ENCODE measurements at places on chromosomes 7 and 10.

DNA sequence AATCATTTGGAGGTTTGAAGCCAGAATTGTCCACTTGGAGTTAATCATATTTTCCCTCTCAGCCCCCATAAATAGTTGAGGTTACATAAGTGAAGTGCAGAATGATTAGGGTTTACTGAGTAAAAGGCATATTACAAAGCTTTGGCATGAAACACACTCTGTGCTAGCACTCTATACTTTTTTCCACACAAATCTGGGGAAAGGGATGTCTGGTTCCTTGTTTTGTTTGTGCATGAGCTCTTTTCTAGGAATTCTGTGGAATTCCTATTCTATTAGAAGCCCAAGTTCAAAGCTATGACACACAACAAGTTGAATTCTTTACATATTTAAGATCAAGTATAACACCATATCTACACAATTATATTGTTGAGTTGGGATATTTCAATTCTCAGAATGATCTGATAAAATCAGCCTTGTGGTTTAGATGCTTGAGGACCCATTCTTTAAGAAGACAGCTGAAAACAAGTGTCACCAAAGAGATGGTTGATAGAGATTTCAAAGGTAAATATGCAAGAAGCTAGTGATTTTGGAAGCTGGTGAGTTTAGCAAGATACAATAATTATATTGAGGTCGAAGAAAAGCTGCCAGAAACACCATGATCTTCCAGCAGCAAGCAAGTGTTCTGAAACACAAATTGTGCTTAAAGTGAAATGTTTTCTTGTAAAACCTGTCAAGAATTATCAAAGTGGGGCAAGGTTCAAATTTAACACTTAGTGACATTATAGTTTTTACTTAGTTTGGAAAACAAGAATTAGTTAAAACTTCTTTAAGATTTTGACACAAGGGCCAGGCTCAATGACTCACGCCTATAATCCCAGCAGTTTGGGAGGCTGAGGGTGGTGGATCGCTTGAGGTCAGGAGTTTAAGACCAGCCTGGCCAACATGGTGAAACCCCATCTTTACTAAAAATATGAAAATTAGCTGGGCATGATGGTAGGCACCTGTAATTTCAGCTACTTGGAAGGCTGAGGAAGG, 122.6 kb downstream of the INHBA start:
- DNase-seq = peak; percentile 95

DNA sequence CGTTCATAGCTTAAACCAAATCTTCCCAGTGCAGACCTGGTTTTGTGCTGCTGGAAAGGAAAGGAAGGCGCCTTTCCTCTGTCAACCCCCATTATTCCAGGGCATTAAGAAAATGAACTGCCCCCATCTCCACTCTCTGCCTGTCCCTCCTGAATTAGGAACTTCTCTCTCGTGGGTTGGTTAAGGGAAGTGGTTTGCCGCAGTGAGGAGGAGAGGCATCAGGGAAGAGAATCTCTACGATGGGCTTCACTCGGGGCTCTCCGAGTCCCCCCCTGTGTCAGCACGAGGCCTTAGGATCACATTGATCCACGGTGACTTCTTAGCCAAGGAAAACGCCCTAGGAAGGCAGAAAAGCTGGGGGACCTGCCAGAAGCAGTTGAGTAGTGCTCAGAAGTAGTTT, 53.9 kb upstream of the LYZL2 start:
- DNase-seq = no peak

DNA sequence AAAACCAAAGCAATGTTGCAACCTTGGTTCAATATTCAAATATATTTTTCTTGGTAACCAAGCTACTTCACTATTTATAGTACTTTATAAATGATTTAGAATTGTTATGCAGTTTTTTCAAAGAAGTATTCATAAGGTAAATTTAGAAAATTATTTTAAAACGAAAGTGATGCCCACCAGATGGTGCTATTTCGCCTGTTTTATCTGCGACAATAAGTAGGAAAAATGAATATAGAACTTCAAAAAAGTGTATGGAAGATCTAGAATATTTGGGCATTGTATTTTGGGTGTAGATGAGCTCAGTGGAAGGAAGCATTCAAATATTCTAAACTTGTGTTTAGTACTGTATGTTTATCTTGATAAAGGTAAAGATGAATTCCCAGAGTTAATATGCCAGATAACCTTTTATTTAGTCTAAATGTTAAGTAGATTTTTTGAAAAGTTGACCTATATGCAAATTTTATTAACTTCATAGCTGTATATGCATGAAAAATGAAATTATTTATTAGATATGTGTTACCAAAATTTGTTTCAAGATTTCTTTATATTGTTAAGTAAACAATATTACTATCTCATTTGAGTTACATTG, 93.2 kb downstream of the ADK start:
- DNase-seq = peak; percentile 16

- DNase-seq = no peak
Measured at GRCh38 chr7:633381-634018, 93.0 kb upstream of the DNAAF5 start.

GRCh38 chr10:63976538-63976937, 455.3 kb downstream of the REEP3 start:
- no peak for DNase-seq

DNA sequence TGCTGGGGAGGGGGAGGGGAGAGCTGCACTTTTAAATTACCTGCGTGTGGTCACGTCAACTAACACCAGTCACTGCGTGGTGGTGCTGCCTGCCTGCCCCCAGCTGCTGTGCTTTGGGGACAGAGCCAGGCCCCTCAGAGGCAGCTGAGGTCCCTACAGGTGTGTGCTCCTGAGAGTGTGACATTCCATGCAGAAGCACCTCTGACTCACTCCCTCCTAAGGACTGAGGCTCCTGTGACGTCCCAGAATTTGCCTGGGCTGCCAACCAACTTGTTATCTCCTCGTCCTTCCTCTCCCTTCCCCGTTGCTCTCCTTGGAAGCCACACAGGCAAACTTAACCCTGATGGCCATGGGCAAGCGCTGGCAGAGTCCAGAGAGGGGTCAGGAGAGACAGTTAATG, 563.0 kb downstream of the PARD3 start:
- no peak for DNase-seq
